Posterior cingulate gyrus (tissue), 11 donors: ENCODE measurements at places on chromosomes 5 and 9.

DNA sequence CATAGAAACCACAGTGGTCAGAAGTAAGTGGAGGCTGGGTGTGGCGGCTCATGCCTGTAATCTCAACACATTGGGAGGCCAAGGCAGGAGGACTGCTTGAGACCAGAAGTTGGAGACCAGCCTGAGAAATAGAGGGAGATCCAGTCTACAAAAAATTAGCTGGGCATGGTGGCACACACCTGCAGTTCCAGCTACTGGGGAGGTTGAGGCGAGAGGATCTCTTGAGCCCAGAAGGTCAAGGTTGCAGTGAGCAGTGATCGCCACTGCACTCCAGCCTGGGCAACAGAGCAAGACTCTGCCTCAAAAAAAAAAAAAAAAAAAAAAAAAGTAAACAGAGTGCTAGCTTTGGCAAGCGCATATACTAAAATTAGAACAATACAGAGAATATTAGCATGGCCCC is 24.6 kb downstream of the AK8 start:
- DNase-seq: no peak

DNA sequence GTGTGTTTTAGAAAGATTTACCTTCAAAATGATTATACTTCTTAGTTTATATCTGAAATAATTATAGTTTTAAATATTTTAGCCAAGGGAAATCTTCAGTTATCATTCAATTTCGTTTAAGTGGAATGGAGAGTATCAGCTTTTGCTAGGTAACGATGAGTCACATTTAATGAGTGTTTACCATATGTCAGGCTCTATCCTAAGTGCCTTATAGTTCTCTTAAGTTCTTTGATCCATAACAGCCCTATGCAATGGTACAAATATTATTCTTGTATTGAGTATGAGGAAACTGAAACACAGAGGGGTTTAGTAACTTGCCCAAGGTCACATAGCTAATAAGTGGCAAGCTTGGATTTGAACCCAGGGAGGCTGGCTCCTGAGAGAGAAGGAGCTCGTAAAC is 37.5 kb upstream of the SHB start:
- no peak for DNase-seq

DNA sequence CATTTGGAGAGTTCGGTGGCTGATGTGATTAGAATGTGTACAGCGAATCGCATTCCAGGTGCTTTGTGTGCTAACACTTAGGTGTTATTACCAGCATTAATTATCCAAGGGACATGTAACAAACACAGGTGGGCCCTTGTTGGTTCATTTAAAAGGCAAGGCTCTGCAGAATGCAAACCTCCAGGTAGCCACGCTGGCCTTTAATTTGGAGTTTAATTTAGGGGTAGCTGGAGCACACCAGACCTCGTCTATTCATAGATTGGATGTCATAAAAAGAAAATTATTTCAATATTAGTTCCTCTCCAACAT is 191.1 kb downstream of the MAT2B start:
- no peak for DNase-seq

DNA sequence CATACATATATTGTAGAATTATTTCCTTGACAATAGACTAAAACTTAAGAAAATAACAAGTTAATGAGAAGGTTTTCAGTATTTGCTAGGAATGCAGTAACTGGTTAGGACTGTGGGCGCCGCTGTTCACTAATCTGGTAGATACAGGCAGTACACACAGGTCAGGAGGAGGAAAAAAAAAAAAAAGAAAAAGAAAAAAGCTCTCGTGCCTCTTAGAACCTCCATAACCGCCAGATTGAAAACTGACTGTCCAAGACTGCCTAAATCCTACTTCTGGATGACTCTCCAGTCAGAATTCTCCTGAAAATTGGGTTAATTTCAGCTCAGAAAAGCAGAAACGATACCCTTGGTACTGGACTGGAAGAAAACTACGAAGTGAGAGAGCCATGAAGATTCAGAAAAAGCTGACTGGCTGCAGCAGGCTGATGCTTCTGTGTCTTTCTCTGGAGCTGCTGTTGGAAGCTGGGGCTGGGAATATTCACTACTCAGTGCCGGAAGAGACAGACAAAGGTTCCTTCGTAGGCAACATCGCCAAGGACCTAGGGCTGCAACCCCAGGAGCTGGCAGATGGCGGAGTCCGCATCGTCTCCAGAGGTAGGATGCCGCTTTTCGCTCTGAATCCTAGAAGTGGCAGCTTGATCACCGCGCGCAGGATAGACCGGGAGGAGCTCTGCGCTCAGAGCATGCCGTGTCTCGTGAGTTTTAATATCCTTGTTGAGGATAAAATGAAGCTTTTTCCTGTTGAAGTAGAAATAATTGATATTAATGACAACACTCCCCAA is at the start of gene PCDHGA1:
Gene PCDHGA1 (plus strand): TSS at position 216 of the 782 bp plus-strand sequence.
- DNase-seq: no peak

GRCh38 chr5:178340187-178340586 is 107.6 kb upstream of the PHYKPL start:
- no peak for DNase-seq

- no peak for DNase-seq
These were observed 11.2 kb upstream of the EGR1 start for GRCh38 chr5:138454121-138454520.

DNA sequence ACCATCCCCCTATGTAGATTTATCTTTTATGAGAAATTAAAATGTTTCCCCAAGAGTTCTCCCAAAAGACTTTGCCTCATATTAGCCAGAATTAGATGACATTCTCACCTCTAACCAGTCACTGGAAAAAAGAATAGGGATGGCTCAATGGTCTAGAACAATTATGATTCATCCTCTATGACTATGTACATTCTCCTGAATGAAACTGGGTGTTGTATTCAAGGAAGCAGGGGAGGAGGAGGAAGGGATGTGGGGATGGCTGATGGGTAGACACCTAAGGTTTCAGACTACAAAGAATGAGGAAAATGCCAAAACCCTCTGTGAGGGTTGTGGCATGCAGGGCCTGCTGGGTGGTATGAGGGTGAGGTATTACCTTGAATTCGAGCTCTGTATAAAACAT is 49.5 kb upstream of the BRINP1 start:
- DNase-seq: no peak

- DNase-seq: no peak
These were observed 6.2 kb downstream of the SHLD3 start for GRCh38 chr5:65630981-65631380.

DNA sequence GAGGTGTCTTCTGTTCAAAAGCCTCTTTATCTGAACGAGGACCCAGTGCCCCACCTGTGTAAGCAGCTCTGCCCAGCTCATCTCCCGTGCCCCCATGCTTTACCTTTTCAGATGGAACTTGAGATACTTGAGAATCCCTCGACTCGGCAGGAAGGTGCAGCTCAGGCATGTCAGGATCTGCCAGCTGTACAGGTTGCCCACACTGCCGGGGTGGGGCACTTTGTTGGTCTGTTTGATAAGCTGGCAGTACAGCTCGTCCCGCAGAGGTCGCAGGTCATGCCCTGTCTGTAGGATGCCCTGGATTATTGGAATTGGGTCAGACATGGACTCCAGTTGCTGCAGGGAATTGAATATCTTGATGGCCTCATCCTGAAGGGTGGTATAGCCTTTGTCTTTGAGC is 58.0 kb upstream of the RETREG1 start:
- no peak for DNase-seq

- DNase-seq: peak; percentile 87
These were observed 54.1 kb downstream of the DAPK1 start for GRCh38 chr9:87551772-87552217.

GRCh38 chr5:393846-394275 is 49.1 kb upstream of the EXOC3 start:
- no peak for DNase-seq

GRCh38 chr5:175124251-175124813 is 319.6 kb downstream of the DRD1 start:
- no peak for DNase-seq

- DNase-seq: no peak
These were observed 11.3 kb upstream of the EXOC3 start for GRCh38 chr5:431711-432050.

DNA sequence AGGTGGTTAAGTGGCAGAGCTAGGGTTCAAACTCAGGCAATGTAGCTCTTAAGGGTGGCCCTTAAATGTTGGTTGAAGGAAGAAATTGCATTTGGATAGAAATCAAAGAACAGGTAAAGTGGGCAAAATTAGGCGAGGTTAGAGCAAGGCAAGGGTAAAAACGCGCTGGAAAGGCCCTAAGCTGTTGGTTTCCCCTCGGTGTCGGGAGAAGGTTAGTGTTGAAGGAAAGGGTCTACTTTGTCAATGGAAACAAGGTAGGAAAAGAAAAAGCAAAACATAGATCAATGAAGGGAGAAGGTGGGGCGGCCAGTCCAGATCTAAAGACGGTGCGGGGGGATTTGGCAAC is 431 bp downstream of the FASTKD3 start:
- DNase-seq: no peak

DNA sequence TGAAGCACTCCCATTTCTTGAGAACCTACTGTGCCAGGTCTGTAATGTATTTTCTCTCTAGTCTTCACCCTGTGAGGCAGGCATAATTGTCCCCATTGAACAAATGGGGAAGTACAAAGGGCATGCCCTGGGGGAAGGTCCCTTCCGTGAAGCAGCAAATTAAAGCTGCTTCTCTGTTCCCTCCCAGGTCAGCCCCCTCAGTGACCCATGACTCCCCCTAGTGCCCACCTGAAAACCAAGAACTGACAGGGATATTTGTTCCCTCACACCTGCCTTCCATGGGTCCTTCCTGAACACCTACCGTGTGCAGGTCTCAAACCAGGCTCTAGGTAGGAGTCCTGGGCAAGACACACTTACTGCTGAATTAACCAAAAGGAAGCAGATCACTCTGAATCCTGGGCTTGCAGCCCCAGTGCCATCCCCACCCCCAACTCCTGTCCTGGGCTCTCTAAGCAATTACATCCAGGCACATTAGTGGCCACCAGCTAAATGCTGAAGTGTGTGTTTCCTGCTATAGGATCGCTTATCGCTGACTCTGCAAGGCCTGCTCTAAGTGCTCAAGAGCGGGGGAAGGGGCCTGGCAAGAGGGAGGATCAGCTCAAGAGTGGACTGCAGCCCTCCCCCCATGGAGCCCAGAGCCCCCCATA is 254.8 kb downstream of the CDK5RAP2 start:
- DNase-seq: no peak

DNA sequence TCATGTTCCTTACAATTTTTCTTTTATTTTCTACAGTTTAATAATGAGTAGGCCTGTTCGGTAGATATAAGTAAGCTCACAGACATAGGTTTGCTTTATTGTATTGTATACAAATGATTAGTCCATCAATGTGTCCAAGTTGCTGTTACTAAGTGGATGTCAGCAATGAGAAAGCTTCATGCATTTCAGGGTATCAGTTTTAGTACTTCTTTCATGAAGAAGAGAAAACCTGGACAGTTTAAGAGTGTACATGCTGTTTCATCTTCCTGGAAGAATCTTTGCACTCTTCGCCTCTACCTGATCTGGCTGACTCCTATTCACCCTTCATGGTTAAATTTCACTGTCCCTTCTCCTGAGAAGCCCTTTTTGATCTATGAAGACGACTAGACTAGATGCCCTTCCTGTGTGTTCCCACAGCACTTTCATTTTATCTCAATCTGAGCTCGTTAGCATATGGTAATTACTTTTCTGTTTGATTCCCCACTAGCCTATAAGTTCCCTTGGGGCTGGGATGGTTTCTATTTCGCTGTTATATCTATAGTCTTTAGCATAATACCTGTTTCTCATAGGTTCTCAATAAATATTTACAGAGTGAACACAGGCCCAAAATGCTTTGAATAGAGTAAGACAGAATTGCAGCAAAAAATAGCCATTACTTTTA is 70.7 kb downstream of the CETN3 start:
- no peak for DNase-seq

DNA sequence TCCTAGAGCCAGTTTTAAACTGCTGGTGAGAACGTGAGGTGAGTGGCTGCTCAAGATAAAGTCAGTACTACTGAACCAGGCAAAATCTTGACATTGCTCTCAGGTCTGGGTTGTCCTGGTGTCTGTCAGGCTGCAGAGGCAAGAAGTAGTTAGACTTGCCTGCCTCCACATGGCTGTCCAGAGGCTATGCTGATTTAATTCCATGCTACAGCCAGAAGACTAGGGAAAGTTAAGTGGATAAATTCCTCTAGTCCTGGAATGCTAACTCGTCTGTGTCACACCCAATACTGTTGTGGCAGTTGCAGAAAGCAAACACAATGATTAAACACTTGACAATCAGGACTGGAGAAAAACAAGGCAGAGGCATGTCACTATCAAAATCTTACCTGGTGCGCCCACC is 118.9 kb downstream of the ACER2 start:
- DNase-seq: no peak

- DNase-seq: no peak
These were observed 20.8 kb downstream of the RETREG1 start for GRCh38 chr5:16595881-16596580.

DNA sequence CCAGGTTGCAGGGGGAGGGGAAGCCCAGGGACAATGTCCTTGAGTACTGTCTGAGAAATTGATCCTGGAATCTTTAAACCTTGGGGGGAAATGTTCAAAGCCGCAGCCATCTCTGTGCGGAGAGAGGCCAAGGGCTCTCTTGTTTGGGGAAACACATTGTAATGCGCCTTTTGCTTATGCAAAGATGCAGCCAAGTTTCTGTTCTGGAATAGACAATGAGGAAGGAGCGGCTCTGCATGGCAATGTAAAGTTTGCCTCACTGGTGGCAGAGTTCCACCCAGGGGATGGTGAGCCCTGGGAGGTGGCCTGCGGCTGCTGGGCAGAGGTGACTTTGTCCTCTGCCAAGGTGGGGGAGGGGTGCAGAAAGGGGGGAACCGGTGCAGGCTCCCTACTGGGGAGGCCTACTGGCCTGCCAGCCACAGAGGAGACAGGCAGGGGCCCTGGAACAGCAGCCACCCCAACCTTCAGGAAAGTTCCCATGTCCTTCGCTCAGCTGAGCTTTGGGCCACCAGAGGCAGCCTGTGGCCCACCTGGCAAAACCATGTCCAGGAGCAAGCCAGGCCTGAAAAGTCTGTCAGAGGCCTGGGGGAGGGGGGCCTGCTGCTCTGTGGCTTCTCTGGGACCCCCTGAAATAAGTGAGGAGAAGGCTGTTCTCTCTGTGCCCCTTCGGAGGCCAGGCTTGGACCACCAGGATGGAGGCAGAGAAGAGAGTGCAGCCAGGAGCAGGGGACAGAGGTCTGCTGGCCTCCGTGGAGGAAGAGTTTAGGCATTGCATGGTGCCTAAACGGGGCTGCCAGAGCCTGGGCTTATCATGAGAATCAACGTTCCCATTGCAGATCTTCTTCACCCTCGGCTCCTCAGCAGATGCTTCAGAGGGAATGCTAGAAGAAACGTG is 127.8 kb downstream of the ZNF354C start:
- no peak for DNase-seq

GRCh38 chr9:107051392-107051791 is 188.4 kb downstream of the ZNF462 start:
- DNase-seq: no peak

GRCh38 chr9:100554935-100555401 is 22.9 kb upstream of the CAVIN4 start:
- peak; percentile 59 for DNase-seq

DNA sequence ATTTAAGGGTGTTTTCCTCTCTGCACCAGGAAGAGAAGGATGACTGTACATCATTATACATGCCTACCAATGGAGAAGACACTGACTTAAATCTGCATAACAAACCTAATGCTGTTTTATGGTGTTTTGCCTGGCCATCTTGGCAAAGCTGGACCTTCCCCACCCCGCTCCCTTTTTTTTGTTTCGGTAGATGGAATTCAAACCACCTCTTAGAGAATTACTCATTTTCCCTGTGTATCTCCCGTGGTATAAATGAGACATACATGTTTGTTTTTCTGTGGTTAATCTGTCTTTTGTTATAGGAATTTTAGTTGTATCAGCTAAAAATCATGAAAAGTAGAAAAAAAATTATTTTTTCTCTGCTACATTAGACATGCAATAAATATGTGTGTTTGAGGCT is 28.8 kb downstream of the IL12B start:
- no peak for DNase-seq
